ENCODE measurements at places on chromosomes 2 and 18. TPM values are rescaled to one million over a fixed set of nuclear protein-coding genes. Genes with fewer than 3 reads are reported as not detected.

- H3K4me3 ChIP-seq = no peak overlapping the region
- H3K27me3 ChIP-seq = no peaks in the 10 kb centered on the region
- H3K36me3 ChIP-seq = no peaks in the 10 kb centered on the region
- no peaks in the 10 kb centered on the region for H3K4me1 ChIP-seq
Observed at GRCh38 chr2:191618046-191618780, 59.7 kb upstream of the NABP1 start.

DNA sequence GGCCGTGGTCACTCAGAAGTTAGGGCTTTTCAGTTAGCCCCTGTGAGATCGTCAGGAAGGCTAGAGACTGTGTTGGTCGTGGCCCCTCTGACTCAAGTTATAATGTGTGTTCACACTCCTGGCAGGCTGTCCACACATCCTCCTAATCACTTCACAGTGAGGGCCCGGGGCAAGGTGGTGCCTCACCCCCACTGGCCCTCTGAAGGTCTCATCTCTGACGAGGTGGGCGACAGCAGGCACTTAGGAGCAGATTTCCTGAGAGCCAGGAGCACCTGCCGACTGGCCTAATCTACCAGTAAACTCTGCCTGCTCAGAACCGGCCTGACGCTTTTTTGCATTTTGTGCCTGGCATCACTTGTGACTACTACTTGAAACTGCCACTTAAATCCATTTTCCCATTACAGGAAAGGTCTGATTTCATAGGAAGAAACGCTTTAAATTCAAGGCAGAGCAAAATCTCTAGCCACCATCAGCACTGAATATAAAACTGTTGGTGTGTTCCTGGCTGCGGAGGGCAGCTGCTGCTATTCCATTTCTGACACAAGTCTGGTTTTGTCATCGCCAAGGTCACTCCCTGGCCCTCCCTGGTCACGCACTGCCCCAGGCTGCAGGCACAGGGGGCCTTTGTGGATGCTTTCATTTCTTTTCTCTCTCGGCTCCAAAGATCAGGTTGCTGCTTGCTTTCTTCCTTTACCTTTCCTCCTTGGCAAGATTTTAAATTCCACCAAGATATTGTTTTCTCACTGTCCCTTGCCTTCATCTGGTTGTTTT lies 48.0 kb downstream of the RAB12 start:
- no peaks in the 10 kb centered on the region for H3K27me3 ChIP-seq
- H3K4me3 ChIP-seq = no peak overlapping the region
- H3K36me3 ChIP-seq = no peaks in the 10 kb centered on the region
- no peak for DNase-seq
- no peaks in the 10 kb centered on the region for H3K4me1 ChIP-seq

- no peak overlapping the region for H3K4me3 ChIP-seq
- no peak for DNase-seq
Observed at GRCh38 chr18:78563110-78563509, 416.5 kb upstream of the SALL3 start.

LIMS4 gene
- polyA plus RNA-seq = 5.5 TPM

All from kidney (tissue), 22 donors.